ENCODE measurements at places on chromosomes 11 and 22.

GRCh38 chr22:33829546-33830280 lies 90.6 kb downstream of the LARGE1 start:
- no peak for DNase-seq

- DNase-seq: peak; percentile 64
Measured at GRCh38 chr22:38843657-38844314, at the start of gene NPTXR. TSS of gene NPTXR (minus strand) at chr22:38844028.

DNA sequence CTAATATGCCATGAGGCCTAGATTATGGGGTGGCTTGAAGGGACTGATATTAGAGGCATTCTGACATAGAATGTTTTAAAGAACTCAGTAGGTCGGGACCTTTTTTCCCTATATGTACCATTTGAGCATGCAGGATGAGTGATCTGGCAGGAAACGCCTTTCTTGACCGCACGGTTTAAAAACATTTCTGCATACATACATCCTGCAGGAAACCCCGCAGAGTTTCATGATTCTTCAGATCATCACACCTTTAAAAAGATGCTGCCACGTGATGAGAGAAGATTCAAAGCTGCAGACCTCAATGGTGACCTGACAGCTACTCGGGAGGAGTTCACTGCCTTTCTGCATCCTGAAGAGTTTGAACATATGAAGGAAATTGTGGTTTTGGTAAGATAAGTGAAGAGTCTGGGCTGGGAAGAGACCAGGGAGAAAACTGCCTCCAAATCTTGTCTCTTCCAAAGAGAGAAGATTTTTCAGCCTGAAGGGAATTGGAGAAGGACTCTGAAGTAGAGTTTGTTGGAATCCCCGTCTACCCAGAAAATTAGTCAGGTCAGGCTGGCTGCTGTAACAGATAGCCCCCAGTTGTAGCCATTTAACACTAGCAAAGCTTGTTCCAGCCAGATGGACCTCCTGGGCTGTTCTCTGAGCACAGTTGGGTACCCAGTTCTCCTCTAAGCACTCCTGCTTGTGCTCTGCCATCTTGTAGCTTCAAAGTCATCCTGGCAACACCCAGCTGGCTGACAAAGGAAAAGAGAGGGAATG lies 7.4 kb downstream of the RCN1 start:
- DNase-seq: no peak

DNA sequence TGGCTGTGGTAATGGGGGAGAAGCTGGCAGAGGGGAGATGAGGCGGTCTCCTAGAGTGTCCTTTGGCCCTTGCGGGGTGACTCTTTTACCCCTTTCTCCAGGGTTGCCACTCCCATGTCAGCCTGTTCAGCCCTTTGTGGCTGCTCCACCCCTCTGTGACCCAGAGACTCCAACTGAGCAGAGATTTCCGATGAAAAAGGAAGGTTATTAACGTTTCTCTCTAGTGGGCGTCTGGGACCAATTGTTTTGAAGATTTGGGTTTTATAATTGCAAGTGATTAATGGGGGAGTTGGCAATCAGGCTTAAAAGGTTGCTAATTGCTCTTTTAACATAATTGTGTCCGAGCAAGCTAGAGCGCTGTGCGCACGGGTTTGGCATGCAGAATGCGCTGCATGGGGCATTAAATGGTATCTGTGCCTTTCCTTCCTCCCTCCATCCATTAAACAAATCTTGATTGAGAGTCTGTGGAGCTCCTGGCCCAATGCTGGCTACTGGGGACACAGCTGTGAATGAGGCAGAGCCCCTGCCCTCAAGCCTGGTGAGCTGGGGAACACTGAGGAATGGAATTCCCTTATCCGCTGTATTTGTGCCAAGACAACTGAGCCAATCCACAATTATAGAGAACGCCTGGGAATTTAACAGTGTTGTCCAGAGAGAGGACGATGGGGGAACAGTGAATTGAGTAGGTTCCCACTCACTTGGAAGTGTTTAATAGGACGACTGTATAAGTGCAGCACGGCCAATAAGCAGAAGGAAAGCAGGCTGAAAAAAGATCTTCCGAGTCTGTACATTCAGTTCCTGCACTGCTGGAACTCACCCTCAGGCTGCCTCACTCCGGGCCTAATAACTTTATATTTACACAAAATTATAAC lies 295.9 kb downstream of the MIAT start:
- peak; percentile 53 for DNase-seq

DNA sequence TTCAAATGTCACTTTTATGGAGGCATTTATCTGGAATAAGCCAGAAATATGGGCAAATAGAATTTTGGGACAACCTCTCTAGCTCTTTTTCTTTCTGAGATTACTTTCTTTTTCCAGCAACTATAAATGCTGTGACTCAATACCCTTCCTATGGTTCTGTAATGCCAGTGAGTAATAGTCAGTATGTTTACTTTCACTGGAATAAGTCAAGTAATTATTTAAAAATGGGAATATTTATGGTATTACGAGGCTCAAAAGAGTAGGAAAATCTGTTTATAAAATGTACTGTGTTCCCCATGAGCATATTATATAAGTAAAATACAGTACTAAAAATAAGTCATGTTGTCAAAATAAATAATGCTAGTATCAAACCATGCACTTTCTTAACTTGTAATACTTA lies 750.5 kb downstream of the LUZP2 start:
- DNase-seq: no peak

DNA sequence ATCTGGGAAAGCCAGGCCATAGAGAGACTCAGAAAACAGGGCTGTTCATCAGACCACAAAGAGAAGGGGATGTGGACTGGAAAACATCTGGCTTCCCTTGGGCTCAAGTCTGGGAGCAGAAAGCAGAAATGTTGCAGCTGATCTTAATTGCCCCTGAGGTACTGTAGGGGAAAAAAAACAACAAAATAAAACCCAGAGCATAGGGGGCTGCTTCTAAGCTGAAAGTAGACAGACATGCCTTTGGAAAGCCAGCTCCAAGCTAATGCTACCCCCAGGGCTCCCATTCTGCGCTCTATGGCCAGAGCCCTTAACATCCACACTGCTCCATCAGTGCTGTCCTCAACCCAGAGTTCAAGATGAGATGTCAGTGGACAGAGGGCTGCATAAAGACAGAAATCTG lies 2.0 kb upstream of the PACSIN3 start:
- DNase-seq: no peak

DNA sequence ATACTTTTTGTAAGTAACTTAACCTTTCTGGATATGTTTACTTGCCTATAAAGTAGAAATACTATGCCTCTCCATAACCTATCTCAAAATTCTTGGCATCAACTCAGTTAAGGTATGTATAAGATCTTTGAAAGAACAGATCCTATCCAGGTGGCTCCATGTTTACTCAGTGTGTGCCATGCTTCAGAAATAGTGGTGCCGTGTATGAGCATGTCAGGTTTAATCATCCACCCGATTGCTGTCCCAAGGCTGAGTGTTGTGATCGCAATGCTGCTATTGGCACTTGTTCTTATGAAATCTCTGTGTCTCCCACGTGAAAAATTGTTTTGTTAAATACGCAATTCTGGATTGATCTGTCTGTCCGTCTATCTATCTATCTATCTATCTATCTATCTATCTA lies 85.9 kb upstream of the SNX19 start:
- no peak for DNase-seq
